T-helper 9 cell (primary cell): ENCODE measurements at places on chromosomes 5 and 9.

GRCh38 chr9:124733964-124734740 is 37.0 kb downstream of the NR6A1 start:
- DNase-seq: no peak

- no peak for DNase-seq
These were observed 43.6 kb upstream of the TNFSF15 start for GRCh38 chr9:114849450-114849849.

- DNase-seq: peak; percentile 97
These were observed at the start of the genes C9orf78 and USP20 for GRCh38 chr9:129835128-129835859. Gene C9orf78, minus strand, starts transcription at chr9:129835275. Its CDS starts 54 bp downstream, at chr9:129835221. Gene USP20, plus strand, starts transcription at chr9:129835458. Its CDS starts 17,098 bp downstream, at chr9:129852556.

GRCh38 chr5:61822584-61822983 is 483.4 kb upstream of the KIF2A start:
- DNase-seq: no peak

GRCh38 chr5:133996683-133997252 is 8.0 kb downstream of the VDAC1 start:
- DNase-seq: no peak

DNA sequence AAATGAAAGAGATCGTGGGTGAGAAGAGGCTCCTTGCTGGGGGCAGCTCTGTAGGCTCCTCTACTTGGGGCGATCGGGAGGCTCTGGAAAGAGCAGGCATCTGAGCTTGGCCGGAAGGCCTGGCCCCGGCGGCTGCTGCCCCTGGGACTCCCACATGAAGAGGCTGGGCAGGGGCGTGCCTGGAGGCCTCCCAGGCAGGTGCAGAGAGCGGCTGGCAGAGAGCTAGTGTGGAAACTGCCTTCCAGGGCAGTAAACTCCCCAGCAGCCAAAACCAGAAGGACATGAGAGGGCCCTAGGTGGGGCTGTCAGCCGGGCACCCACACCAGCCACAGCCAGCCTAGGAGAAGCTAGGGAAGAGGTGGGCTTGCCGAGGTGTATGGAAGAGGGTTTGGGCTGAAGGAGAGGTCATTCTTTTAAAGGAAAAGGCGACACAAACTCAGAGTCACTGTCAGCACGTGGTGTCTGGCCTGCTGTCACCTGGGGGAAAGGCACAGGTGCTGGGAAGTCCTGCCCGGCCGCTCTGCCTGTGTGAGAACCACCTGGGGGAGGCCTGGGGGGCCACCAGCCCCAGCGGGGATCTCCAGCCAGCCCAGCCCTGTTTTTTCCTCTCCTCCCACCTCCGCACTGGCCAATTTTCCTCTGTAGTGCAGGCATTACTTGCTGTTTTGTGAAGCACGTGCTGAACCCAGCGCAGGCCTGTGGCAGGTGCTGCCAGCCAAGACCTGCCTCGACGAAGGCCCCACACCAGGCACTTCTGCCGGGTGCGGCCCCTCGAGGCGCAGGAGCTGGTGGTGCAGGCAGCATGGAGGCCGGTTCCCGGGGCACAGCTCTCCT is 44.8 kb upstream of the EGFL7 start:
- no peak for DNase-seq

DNA sequence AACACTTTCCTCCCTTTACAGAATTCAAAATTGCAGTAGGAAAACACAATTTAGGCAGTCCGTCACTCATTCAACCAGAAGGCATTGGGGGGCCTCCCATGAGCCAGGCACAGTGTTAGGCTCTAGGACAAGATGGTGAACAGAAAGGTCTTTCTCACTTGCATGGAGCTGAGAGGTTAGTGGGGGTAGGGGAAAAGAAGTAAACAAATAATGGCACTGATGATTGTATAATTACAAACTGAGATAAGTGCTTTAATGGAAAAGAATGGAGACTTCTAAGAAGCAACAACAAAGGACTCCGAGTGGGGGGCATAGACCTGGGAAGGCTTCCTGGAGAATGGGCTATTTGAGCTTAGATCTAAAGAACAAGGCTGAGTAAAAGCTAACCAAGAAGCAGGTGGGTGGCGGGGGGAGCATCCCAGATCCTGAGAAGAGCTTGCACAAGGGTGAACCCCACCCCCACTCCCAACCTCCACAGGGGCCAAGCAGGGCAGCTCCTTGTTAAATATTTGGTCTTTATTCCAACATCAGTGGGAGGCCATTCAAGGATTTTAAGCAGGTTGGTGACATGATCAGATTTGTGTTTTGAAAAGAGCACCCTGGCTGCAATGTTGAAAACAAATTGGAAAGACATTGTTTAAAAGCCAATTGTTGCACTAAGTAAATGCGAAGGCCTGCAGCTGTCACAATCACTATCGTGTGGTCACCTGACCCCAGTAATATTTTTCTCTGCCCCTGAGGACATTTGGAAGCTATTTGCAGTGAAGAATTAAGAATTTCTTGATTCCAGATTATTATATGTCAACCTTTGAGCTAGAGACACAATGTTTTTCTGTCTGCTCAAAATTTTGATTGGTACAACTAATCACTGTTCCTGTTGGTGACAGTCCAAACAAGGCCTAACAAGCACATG is 73.9 kb upstream of the EFNA5 start:
- no peak for DNase-seq

DNA sequence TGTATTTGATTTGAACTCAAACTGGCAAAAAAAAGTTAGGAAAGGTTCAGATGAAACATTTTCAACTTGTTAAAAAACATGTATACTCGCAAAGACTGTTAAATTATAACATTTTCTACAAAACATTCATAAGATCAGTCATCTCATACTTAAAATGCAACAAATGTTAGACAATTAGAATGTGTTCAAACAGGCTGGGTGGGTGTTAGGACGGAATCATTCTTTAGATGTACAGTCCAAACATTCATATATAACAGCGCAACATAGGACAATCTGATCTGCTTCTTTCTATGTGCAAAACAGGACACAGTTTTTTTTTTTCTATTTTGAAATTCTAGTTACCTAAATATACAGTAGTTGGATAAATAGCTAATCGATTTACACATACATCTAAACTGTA is 22.2 kb downstream of the IL4 start:
- DNase-seq: no peak

DNA sequence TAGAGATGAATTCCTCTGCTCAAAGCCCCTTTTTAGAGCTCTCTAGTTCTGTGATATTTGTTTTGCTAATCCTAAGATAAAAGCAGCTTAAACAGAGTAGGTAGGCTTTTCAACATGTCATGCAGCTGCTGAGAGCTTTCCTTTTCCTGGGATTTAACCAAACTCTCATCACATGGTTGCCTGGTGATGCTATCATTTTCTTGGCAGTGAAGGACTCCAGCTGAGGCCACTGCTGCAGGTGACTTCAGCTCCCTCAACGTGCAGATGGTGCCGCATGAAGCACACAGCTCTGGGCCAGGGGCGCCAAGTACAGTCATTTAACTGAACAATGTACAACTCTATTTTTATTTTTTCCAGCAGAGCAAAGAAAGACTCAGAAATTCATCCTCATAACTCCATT is 42.2 kb downstream of the SECISBP2 start:
- DNase-seq: no peak

DNA sequence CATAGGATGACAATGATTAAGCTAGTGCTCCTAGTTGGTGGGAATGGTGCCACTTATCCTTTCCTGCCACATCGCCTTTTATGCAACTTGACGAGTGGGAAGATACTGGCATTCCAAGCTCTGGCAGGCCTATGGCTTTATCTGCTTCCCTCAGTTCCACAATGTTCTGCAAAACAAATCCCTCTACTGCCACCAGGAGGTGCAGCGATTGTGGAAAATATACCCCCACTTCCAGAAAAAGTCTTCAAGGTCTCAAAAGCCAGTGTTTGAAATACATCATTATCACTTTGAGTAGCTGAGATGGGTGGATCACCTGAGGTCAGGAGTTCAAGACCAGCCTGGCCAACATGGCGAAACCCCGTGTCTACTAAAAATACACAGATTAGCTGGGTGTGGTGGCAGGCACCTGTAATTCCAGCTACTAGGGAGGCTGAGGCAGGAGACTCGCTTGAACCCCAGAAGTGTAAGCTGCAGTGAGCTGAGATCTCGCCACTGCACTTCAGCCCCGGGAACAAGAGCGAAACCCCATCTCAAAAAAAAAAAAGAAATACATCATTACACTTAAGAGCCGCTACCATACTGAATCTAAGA is 3.4 kb downstream of the CLINT1 start:
- no peak for DNase-seq

DNA sequence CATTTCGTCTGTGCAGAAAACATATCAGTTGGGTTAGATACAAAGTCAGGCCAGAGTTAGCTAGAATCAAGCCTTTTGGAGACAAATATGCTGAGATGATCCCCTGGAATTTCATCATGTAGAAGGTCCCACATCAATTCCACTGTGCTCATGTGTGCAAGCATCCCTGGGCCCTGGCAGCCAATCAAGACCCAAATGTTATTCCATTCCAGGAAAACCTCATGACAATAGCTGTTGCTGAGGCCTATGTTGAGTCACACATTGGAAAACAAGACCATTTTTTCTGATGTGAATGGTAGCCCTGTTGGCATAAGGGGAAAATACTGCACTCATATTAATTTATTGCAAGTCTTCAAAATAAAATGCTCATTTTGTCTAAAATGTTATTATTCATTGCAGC is 11.5 kb downstream of the SPOCK1 start:
- DNase-seq: no peak

- DNase-seq: no peak
These were observed 329.4 kb downstream of the IRX1 start for GRCh38 chr5:3925022-3925421.

GRCh38 chr9:89811886-89812450 is 207.2 kb downstream of the GADD45G start:
- no peak for DNase-seq

DNA sequence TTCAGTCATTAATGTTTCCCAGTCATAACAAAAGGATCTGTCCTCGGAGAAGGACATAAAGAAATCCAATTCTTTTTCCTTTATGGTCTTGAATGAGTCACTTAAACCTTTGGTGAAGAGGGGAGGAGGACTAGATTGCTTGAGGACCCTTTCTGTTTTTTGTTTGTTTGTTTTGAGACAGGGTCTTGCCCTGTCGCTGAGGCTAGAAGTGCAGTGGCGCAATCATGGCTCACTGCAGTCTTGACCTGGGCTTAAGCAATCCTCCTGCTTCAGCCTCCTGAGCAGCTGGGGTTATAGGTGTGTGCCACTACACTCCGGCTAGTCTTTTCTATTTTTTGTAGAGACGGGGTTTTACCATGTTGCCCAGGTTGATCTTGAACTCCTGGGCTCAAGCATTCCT is 12.3 kb downstream of the TIGD6 start:
- no peak for DNase-seq

GRCh38 chr9:100554935-100555401 is 22.9 kb upstream of the CAVIN4 start:
- no peak for DNase-seq

DNA sequence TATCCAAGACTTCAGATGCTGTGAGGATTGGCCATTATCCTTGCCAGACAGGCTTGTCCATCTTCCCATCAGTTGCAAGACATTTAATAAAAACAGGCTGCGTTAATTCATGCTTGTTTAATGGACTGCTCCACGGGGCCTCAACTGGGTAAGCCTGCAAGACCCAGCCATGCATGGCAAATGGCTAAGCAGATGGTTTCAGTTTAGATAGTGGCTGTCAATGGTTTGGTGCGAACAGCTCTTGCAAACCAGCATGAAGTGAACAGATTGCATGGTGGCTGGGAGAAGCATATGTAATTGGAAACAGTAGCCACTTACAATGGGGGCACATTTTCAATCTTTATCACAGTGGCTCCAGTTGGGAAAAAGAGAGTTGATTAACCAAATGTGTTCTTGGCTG is 628.2 kb upstream of the KLF4 start:
- no peak for DNase-seq

DNA sequence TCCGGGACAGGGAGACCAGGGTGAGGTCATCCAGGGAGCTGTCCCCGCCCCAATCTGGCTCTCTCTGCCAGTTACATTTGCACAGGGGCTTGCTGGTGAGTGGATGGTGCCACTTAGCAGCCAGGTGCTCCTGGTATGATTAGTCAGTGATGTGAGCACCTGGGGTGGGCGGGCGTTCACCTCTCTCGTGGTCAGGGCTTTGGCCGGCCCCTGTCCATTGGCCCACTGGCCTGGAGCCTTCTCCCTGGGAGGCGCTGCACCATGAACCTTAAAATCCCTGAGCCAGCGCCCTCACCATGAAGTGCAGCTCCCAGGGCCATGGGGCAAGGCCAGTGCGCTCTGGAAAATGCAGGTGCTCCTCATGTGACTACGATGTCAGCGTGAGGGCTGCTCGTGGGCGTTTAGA is 2.0 kb downstream of the NKD2 start:
- DNase-seq: no peak

DNA sequence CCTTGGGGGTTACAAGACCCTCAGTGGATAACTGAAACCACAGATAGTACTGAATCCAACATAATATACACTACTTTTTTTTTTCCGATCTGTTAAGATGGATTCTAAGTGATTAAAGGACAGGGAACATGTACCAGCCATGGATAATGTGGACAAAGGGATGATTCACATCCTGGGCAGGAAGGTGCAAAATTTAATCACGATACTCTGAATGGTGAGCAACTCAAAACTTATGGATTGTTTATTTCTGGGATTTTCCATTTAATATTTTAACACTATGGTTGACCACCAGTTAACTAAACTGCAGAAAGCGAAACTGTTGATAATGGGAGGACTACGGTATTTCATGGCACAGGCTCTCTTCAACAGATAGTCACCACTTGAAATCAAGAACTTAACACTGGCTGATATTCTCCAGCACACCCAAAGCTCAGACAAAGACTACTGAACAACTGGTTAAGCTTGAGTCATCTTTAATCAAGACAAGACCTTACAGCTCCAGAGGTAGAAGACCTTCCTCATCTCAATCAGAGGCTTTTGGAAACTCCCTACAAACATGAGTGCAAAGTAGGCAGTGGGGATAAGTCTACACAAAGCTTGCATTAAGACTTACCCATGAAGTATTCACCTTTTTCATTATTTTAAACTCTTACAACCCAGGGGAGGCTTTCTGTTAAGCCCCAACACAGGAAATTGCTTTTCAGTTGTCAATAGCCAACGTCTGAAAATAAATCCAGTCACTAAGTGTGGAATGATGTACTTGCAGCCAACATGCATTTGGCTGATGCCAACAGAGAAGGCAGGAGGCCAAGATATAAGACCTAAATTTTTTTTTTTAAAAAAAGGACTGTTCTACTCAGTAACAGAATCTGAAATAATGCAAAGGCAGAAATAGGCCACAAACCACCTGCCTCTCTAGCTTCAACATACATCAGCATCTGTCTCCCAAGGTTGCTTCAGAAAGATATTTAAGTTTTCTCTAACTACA is 78.7 kb downstream of the ELAVL2 start:
- no peak for DNase-seq

DNA sequence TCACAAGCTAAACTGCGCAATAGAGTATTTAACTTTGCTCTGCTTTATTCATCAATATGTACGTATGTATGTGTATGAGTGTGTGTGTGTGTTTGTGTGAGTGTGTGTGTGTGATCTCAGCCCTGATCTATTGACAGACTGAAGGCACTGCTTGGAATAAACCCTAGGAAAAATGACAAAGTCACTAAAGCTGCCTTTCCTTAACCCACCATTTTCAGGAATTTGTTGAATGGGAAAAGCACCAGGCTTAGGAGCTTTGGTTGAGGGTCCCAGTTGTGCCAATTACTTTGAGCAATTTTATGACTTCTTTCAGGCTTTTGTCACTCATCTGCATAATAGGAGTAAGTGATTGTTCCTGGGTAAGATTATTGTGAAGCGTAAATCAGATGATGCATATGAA is 108.6 kb upstream of the TLR4 start:
- DNase-seq: no peak
